HuH-7.5 (cell line): ENCODE measurements at places on chromosomes 12 and 14.

- DNase-seq = no peak
These were observed 408.5 kb downstream of the ZFP36L1 start for GRCh38 chr14:68384335-68384734.

- no peak for DNase-seq
These were observed 27.6 kb upstream of the GALNT9 start for GRCh38 chr12:132356691-132357622.

- DNase-seq = peak; percentile 96
These were observed at the start of gene SIX1 for GRCh38 chr14:60648934-60649874. SIX1 (minus strand) TSS chr14:60649477; CDS start chr14:60649189, 288 bp downstream.

DNA sequence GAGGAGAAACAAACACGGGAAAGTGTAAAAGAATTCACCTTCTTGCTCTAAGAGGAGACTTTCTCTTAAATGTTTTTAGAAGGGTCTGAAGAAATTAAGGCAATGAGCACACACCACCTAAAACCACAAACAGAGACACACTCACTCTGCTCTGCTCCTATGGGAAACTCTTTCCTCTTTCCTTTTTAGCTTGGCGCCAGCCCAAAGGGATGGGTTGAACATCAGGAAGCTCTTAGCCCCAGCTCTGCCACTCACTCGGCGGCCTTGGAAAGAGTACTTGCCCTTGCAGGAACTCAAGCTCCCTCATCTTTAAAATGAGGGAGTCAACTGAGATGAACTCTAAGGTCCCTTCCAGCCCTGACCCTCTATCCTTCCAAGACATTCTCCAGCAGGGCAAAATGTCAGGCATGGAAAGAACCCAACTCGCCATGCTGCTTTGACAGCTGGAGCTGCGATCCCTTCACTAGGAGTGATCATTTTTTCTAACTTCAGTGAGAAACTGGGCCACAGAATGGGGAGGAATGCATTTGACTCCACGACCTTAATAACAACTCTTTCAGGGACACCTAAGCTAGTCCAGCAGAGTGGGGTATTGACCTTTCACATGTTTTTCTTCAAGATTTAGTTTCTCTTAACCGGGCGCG, 980 bp upstream of the RNASE8 start:
- DNase-seq = no peak

- DNase-seq = no peak
These were observed 47.2 kb downstream of the PLCZ1 start for GRCh38 chr12:18690653-18691052.

GRCh38 chr14:51069055-51069454, 25.9 kb downstream of the TRIM9 start:
- DNase-seq = no peak

DNA sequence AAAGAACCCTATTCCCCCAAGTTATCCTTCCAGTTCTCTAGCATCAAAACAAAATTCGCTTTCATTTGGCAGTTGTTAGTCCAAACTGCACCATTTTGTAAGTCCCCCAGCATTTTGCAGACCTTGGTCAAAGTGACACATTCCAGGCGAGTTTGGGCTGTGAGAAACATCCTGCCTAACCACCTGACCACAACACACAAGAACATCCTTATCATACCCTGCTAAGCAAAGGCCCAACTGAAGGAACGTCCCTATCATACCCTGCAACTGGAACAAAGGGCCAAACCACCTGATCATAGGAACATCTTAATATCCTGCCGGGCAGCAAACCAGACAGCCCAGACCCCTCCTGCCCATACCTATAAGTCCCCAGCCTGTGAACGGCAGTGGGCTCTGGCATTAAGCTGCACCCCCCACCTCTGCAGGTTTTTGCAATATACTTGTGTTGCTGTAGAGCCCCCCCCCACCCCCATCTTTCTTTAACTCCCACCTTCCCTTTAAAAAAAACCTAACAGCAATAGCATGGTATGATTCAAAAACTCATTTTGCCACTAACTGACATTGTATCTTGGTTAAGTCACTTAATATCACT, 2.7 kb downstream of the PCNX4 start:
- peak; percentile 21 for DNase-seq

DNA sequence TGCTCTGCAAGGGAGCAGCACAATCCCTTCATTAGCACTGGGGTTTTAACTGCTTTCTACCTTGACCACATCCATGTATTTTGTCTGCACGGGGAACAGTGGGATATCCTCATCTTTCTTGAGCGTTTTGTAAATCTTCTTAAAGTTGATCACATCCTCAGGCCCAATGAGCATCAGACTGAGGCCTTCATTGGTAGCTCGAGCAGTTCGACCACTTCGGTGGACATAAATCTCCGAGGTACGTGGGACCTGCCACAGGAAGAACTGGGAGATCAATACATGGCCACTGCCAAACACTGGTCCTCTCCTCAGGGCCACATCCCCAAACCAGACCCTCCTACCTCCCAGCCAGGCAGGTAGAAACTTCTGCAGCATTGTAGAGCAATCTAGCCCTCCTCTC, 26.1 kb downstream of the DDX24 start:
- DNase-seq = no peak

DNA sequence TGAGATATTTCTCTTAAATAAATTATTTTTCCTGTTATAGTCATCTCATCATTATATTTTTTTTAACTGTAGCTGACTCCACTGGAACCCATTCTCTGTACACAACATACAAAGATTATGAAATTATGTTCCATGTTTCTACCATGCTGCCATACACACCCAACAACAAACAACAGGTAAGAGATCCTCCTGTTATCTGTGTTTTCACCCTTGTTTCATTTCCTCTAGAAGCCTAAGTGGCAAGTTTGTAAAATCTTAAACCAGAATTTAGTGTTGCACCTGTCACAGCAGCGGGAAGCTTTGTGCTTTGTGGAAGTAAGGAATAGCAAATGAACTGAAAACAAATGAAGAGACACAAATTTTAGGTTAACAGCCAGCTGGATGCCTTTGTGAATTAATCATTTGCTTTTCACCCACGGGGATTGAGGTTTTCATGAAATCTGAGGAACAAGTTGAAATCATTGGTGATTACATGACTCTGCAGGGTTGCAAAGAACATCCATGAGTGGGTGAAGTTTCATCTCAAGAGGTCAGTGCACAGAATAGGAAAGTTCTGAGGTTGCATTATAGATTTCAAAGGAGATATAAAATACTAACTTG, 273.9 kb upstream of the RGS6 start:
- DNase-seq = no peak

DNA sequence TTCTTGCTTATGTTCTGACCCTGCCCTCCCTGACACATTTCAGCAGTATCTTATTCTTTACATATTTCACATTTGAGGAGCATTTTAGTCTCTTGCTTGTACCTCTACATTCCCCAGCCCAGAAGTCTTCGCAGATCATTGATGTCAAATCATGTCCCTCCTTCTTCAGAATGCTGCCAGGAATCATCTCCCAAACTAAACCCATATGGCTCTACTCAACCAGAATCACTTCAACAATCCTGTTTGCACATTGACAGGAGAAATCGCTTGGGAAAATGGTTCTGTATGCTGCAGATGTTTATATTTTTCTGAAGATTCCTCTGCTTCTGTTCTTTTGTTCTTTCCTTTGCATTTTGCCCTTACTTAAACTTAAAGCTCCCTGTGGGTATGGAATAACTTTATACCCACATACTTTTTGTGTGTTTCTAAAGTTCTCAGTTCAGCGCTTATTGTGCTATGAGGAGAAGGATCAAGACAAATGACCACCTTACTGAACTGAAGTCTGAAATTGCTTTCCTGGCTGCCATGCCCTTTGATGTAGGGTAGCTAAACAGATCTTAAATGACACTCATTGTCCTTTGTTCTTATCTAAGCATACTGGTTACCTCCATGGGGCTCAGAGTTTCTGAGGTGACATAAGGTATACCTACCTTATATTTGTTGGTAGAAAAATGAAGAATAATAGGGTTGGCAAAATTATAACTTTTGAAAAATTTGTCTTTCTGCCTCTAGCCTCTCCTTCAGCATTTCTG, 134.6 kb downstream of the SLC25A21 start:
- no peak for DNase-seq
